ENCODE measurements at places on chromosomes 7 and 10.

- no peak for DNase-seq
These were observed 289.7 kb downstream of the TCF7L2 start for GRCh38 chr10:113239566-113240350.

DNA sequence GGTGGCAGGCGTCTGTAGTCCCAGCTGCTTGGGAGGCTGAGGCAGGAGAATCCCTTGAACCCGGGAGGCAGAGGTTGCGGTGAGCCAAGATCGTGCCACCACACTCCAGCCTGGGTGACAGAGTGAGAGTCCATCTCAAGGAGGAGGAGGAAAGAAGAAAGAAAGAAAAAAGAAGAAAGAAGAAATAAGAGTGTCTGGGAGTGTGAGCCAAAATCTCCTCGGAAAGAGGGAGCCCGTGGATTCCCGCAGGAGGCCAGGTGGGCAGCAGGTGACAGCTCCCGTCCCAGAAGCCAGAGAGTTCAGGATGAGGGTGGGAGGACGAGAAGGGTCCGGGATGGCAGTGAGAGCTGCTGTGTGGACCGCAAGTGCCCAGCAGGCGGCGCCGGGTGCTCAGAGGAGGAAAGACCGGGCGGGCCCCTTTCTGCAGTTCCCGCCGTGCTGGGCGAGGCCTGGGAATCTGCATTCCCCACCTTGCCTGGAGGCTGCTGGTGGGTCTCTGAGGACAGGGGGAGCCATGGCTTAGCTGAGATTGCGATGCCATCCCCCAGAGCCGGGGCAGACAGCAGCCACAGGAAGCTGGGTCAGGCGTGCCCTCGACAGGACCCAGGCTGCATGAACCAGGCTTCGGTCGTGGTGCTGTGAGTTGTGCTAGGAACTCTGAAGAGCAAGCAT is 17.1 kb upstream of the AMZ1 start:
- DNase-seq, result peak; percentile 50

DNA sequence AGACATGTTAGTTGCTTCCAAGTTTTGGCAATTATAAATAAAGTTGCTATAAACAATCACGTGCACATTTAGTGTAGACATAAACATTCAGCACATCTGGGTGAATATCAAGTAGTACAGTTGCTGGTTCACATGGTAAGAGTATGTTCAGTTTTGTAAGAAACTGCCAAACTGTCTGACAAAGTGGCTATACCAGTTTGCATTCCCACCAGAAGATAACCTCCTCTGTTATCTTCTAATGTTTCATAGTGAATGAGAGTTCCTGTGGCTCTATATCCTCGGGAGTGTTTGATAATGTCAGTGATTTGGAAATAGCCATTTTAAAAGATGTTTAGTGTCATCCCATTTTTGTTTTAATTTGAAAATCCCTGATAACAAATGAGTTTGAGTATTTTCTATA is 259.6 kb upstream of the PLXDC2 start:
- no peak for DNase-seq

DNA sequence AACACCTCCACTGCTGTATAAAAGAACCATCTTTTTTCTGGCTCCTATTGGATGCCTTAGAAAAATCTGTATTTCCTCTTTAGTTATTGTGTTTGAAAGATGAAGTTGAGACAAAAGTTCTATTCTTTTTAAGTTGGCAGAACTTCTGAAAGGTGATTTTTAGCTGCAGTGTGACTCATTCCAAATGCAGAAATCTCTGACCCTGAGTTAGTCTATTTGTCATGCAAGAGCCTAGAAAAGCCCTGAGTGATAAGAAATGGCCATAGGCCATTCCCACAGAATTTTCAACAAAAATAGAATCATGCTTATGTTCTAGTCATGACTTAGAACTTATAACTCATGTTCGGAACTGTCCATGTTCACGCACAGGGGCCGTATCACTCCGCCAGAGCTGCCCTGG is 89.1 kb downstream of the EGFR start:
- no peak for DNase-seq

DNA sequence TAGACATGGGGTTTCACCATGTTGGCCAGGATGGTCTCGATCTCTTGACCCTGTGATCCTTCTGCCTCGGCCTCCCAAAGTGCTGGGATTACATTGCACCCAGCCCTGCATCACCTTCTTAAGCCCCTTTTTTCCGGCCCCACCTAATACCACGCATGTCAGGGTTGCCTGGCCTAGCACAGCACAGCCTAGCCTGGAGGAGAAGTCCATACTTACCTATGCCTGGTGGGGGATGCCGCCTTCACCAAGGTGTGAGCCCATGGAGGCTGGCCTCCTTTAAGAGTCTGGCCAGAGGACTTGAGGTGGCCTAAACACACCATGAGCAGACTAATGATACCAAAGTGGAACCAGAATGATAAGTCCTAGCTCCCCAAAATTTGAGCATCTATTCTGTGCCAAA is 22.0 kb upstream of the CUX1 start:
- no peak for DNase-seq

DNA sequence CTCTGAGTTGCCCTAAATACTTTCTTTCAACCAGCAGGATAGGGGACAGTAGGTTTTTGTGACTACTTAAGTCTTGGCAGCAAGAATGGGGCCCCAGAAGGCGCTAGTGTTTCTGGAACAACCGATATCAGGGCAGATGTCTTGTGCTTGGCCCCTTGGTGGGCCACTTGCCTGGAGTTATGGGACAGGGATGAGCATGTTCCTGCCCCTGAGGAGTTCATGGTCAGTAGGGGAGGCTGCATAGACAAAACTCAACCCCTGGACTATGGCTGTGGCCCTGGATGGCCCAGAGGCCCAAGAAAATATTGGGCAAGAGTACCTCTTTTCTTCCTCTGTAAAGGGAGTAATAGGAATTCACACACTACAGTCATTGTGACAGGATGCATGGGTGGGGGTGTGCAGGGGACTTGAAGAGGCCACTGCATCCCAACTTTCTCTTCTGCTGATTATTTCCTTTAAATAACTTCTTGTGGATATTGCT is 57.7 kb upstream of the IGFBP3 start:
- no peak for DNase-seq

GRCh38 chr7:37282093-37282444 is 166.6 kb downstream of the ELMO1 start:
- no peak for DNase-seq

- DNase-seq, result no peak
These were observed 316.9 kb upstream of the LRRN3 start for GRCh38 chr7:110774071-110774470.

GRCh38 chr10:89738551-89739209 is 37.3 kb downstream of the KIF20B start:
- no peak for DNase-seq

DNA sequence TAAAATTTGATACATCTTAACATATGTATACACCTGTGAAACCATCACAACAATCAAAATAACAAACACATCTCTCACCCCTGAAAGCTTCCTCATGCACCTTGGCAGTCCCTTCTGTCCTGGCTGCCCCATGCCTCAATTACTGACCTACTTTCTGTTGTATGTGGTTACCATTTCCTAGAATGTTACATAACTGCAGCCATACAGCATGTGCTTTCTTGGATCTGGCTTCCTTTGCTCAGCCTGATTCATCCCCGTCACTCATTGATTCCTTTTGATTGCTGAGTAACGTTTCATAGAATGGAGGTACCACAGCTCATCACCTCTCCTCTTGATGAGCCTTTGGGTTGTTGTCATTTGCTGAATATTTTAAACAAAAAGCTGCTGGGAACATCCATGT is 165.3 kb downstream of the CELF2 start:
- DNase-seq, result no peak

GRCh38 chr10:79360499-79361342 is 13.5 kb downstream of the PPIF start:
- no peak for DNase-seq

DNA sequence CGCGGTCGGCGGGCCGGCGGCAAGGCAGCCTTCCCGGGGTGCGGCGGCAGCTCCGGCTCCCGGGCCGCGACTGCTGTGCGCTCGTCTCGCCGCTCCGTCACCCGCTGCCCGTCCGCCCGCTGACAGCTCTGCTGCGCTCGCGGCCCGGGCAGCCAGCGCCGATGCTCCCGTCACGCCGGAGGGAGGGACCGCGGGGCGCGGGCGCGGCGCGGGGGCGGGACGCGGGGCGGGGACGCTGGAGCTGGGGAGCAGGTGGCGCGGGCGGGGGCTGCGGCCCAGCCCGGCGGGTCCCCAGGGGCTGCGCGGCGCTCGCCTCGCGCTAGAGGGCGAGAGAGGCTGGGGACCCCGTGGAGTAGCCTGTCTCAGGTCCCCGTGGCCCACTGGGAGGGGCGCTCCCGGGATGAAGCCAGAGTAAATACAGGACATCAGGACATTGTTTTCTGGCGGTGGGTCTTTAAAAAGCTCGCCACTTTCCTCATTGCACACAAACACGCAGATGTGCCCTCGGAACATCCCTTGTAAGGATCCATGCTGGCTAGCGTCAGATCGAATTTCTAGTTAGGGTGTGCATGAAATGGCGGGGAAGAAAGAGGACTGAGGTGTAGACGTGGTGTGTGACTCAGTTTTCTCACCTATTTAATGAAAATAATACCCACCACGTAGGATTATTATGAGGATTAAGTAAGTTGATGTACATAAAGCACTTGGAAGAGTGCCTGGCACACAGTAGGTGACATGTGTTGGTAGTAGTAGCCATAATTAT is at the start of gene ELAPOR2:
TSS of gene ELAPOR2 (minus strand) at position 130 of the 763 bp plus-strand sequence. CDS start 141 bp downstream, outside the sequence.
- DNase-seq, result peak; percentile 70

- DNase-seq, result no peak
These were observed 24.8 kb downstream of the KIF5B start for GRCh38 chr10:32031424-32031823.

GRCh38 chr7:151387161-151388006 is 22.5 kb downstream of the WDR86 start:
- no peak for DNase-seq

DNA sequence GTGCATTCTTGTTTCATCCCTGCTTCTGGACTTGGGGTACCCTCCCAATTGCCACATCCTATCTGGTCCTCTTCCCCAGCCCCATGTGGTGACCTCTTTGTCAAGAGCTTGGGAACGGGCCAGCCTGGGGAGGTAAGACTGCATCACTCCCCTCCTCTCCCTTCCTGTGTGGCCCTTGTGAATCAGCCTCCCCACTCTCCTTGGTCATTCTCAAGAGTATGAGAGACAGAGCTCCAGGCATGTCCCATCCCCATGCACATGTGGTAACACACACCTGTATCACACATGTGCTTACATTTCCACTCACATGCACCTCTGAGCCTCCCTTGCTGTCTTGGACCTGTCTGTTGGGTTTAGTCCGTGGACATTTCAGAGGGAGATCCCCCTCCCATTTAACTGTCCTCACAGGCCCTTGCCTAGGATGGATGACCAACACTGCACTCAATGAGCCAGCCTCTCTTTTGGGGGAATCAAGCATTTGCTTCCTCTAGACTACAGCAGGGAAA is 2.6 kb downstream of the MRPL43 start:
- DNase-seq, result no peak

- no peak for DNase-seq
These were observed 50.2 kb downstream of the MTURN start for GRCh38 chr7:30184791-30185487.

DNA sequence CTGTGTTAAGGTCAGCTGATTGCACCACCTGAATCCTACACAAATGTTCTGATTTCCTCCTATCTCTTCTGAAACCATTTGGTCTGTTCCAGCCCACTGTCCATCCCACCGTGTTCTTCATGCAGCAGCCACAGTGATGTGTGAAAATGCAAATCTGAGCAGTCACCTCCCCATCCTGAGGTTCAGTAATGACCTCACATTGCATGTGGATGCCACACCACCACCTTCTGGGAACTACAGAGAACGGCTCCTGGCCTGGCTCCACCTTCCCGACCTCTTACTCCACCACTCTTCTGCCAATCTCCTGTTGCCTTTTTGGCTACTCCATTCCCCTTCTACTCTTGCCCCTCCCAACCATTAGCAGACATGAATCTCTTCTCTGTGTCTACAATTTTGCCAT is 244.4 kb downstream of the TNS3 start:
- no peak for DNase-seq

DNA sequence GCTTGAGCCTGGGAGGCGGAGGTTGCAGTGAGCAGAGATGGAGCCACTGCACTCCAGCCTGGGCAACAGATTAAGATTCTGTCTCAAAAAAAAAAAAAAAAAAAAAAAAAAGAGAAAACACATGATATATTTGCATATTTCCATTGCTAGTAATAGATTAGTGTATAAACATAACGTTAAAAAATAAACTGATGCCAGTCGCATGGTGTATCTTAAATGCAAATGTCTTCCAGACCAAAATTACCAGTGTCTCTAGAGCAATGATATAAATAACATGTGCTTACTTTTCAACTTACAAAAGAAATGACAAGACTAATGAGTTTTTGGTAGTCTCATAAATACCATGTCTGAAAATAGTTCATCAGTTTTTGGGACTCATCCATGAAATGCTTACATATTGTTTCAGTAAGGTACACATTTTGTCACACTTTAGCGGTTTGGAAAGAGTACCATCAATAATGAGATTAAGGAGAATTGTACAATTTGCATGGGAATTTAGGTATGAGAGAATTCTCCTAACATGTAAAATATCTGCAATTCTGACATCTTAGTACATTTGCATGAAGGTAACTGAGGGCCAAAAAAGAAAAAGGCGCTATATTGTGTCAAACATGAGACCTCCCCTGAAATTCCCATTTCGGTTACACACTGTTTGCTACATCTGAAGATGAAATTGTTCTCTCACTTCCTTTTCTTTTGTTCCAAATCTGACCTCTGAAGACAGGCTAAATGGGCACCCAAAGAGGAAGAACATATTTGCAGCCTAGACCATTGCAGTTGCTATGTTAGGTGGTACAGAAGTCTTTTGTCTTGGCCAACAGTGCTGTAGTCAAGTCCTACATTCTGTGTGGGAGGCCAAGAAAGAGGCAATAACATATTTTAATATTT is 51.5 kb upstream of the PIP4K2A start:
- no peak for DNase-seq

GRCh38 chr10:17445400-17445998 is 8.9 kb downstream of the ST8SIA6 start:
- no peak for DNase-seq

- no peak for DNase-seq
These were observed 272.1 kb upstream of the IMMP2L start for GRCh38 chr7:111834367-111834766.

GRCh38 chr7:45390731-45391130 is 183.4 kb upstream of the ADCY1 start:
- DNase-seq, result no peak

GRCh38 chr7:52017802-52018679 is 701.4 kb upstream of the COBL start:
- no peak for DNase-seq

GRCh38 chr10:33215154-33215553 is 119.3 kb downstream of the NRP1 start:
- DNase-seq, result no peak

Measured in activated CD4-positive, alpha-beta T cell treated with anti-CD3 and anti-CD28 coated beads for 1 hour (primary cell).